ENCODE measurements at places on chromosomes 2 and 18.

DNA sequence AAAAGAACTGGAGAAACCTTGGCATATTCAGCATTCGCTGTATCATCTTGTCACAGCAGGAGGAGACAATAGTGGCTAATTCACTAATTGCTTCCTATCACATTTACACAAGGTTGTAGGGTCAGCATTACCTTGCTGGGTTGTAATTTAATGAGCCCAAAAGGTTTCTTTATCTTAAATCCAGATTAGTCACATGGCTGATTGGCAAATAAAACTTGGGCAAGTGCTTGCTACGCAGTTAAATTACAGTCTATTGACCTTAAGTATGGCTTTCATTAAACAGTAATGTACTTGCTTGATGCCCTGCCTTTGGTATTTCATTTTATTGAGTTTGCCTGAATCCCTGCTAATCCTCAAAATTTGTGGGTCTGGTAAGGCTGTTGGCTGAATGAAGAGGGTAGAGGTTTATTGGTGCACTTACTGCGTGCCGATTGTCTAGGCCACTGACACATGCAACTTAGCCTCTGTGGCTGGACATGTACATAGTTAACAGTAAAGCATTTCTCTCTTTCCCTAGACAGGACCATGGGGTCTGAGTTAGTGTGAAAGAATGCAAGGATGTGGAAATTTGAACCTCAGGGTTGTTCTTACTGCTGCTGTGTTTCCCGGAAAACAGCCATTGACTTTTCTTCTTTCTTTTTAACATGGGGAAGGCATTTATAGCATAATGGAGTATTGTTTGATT, 34.3 kb downstream of the FMNL2 start:
- DNase-seq = no peak

DNA sequence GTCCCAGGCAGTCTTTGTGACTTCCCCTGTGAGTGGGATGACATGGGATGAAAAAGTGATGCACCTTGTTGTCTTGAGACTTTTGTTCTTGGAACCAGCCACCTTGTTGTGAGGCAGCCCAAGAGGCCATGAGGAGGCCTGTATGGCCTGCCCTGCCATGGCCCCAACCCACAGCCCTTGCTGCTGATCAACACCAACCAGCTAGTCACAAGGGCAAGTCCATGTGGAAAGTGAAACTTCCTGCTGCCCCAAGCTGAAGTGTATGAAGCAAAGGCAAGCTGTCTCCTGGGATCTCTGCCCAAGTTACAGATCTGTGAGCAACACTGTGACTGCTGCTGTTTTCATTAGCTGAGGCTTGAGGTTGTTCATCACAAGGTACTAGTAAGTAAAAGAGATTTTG, 21.6 kb downstream of the TMEM18 start:
- DNase-seq = peak; percentile 21

DNA sequence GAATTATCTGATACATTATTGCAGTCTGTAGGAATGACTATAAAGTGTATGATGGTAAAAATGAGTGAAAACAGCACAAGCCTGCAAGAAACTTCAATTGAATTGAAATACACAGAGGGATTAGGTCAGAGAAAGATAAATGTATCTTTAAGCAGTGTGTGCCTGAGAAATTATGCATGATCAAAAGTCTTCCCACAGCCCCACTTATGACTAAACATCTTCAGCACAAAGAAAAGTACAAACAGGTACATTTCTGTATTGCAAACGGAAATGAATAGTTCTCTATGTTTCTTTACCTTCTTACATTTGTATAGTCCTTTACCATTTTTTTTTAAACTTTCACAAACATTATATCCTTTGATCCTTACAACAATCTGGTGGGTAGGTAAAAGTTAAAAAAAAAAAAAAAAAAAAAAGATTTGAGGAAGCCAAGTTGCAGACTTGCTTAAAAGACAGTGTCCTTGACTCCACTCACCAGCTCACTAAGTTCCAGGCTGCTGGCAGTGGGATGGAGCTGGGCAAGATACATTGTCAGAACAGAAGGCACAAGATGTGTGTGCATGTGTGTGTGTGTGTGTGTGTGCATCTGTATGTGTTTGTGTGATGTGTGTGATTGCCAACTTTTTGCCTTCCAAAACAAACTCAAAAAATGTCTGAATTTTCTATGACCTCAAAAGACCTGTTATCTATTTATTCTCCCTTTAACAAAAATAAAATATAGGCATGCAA, 423.7 kb upstream of the ACVR2A start:
- no peak for DNase-seq

- DNase-seq = peak; percentile 54
Measured at GRCh38 chr2:54680397-54681041, 42.9 kb upstream of the EML6 start.

- DNase-seq = no peak
Measured at GRCh38 chr2:115163572-115163971, 721.1 kb downstream of the DPP10 start.

DNA sequence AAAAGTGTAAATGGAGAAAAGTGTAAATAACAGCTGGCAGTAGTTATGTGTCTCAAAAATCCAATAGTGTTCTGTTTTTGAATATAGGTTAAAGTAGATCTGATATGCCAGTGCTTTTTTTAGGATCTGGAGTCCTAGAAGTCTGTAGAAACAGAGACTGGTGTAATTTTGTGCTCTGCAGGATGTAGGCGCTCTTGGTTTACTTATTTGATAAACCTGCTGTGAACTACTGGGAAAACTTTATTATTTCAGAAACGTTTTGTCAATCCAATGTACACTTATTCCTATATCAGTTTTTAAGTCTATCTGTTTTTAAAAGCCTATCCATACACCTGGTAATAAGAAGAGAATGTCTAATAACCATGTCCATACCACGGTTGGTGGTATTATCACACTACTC, 530.8 kb upstream of the ZNF804A start:
- no peak for DNase-seq

DNA sequence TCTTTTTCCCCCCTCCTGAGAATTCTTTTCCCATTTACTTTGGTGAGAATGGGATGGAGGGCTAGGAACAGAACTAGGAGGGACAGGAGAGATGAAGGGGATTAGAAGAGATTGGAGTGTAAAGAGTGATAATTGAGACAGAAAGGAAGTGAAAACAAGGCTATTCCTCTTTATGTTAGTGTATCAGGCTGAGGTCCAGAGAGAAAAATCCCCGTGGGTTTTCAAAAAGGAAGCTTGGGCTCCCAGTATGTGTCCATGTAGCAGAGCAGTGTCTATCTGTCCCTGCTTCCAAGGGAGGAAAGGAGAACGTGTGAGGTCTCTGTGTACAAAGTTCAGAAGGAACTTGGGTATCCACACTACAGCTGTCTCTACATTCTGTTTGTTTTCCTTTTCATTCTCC, 59.9 kb upstream of the KCNE4 start:
- DNase-seq = no peak

DNA sequence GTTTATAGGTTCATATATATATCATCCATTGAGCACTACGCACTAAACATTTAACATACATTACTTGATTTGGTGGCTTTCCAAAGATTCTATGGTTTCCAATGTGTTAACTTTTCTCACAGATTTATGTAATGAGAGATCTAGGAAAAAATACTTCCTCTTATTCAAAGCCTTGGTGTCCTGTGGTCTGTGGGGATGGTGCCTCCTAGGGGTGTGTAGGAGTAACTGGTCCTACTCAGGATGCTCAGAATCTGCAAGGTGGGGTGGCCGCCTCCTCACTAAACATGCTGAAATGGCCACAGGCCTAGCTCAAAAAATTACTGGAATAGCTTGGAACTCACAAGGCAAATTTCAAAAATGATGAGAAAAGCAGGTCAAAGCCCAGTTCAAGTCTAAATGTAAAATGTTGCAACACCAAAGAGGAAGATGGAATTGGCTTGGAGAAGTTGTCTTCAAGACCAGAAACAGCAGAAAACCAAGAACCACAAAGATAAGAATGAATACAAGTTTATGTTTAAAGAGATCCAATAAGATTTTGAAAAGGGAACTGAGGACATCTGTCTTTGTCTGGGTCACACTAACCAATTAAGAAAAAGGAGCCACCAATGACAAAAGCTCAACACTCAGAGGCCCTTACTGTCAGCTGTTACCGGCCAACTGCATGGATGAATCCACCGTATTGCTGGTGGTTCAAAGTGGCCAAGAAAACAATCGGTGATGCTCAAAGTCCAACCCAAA, 11.5 kb downstream of the GPR55 start:
- peak; percentile 40 for DNase-seq

GRCh38 chr2:47179388-47179787, 24.3 kb upstream of the STPG4 start:
- no peak for DNase-seq

- no peak for DNase-seq
Measured at GRCh38 chr2:239727776-239728600, 297.2 kb downstream of the NDUFA10 start.

DNA sequence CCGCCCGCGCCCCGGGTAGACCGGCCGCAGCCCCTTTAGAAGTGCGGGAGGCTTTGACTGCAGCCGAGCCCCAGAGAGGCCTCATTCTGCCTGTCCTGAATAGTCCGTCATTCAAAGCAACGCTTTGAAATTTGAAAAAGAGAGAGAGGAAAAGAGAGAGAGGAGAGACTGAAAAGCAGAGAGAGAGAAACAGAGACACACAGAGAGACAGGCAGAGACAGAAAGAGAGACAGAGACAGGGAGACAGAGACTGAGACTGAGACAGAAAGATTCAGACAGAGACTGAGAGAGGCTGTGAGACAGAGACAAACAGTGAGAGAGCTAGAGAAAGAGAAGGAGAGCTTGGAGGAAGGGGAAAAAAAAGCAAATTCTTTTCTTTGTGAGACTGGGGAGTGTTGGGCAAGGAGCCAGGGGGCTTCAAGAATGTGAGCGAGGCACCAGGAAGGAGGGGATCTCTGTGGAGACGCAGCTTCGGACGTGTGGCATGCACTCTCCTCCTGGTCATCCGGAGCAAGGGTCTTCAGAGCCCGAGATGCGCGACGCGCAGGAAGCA, 73.1 kb downstream of the MYCN start:
- no peak for DNase-seq

GRCh38 chr2:120567128-120567527, 168.5 kb upstream of the GLI2 start:
- no peak for DNase-seq

DNA sequence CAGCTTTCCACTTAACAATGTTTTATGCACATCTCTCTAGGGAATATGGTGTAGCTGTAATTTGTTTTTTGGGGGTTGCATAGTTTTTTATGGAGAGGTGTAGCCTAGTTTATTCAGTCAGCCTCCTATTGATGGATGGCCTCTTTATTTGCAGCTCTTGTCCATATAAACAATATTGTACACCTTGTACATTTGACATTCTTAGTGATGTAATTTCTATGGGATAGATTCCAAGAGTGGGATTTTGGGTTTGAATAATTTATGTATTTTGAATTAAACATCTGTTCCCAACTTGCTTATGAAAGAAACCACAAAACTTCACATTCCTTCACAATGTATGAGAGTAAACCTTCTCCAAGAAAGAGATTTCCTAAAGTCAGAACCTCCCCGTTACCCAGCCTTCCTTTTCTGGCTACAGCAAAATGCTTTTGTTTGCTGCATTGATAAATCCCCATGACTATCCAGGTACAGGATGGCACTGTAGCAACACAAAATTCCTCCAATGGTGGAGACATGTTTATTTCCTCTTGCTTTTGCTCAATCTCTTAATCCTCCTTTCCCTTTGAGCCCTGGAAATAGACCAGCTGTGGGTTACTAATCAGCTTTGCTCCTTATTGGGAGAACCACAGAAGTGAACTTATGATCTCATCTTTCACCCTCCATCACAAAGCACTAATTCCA, 58.4 kb upstream of the GALR1 start:
- DNase-seq = no peak

- DNase-seq = no peak
Measured at GRCh38 chr2:31028417-31028816, 109.8 kb downstream of the GALNT14 start.

GRCh38 chr2:48428449-48428848, 101.5 kb upstream of the STON1 start:
- DNase-seq = no peak

GRCh38 chr2:187345338-187345737, 102.7 kb downstream of the CALCRL start:
- no peak for DNase-seq

DNA sequence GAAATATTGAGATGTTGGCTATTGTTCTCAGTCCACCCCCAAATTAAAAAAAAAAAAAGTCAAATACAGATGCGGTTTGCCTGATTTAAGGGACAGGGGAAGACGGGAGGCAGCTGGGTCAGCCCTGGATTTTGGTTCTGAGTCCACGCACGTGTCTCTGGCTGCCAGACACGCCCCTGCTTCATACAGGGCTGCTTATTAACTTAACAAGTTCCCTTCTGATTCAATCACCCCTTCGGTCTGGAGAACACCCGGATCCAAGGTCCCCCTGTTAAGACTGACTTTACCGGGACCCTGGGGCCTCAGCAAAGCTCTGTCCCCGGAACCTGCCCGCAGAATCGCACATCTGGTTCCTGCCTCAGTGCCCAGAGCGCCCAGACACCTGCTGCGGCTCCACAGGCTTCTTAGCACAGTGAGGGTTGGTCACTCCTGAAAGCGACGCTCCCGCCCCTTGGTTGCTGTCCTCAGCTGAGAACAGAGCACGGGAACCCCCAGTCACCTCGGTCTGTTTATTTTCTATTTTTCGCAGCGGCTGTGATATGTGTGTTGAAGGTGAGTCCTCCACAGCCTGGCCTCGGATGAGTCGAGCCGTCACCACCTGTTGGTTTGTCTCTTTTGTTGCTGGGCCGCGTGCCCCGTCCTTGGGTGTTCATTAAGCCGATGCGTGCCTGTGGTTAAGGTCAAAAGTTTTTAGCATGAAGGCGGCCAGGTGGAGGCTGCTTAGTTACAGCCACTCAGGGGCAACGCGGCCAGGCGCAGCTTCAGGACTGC, 57.2 kb downstream of the RTP5 start:
- no peak for DNase-seq
